ENCODE measurements at places on chromosomes 13 and 19.

GRCh38 chr19:33904681-33905080, 108.0 kb downstream of the KCTD15 start:
- no peak for DNase-seq

- DNase-seq, result no peak
Observed at GRCh38 chr19:31039151-31039550, 310.1 kb downstream of the TSHZ3 start.

GRCh38 chr19:9914315-9915207, 21.8 kb downstream of the OLFM2 start:
- peak; percentile 72 for DNase-seq

DNA sequence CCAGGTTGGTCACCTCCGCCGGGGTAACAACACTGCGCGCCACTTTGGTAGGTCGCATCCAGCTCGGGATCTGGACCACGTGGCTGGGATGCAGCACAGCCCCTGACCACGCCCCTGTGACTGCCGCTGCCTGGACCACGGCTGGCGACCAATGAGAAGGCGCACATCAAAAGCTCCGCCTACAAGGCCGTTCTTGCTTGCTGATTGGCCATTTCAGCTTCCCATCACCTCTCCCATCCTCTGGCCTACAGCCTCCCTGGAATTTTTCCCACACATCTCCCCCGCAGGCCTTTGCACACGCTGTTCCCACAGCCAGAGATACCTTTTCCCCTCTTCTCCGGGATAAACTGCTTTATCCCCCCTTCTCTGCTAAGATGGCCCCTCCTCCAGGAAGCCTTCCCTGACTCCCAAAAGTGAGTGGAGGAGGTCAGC, 12.5 kb upstream of the MAP1S start:
- DNase-seq, result no peak

DNA sequence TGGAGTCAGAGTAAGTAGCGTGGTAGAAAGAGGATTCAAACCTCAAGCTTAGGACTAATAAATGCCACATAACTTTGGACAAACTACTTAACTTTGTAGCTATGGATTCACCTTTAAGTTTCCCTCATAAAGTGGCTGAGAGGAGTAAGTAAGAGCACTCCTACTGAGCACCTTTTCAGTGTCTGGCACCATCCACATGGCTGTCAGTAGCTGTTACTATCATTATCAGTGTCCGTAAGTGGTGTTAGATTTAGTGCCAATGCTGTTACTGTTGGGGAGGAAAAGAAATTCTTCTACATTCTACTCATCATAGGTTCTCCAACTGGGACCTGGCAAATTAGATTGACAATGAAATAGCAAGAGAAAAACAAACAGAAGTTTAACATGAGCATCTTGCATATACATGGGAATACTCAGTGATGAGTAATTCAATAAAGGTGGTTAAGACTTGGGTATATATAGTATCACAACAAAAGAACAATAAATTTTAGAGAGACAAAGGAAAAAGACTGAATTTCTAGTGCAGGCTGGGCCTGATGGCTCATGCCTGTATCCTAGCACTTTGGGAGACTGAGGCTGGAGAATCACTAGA, 165.6 kb upstream of the NBEA start:
- no peak for DNase-seq

GRCh38 chr13:107091428-107091827, 523.5 kb upstream of the ARGLU1 start:
- peak; percentile 23 for DNase-seq

Data from AG10803 (cell line).